Pons (tissue), 1 donor: ENCODE measurements at places on chromosomes 13 and 19.

GRCh38 chr13:44302940-44303575, 70.6 kb upstream of the SERP2 start:
- DNase-seq, result no peak

- no peak for DNase-seq
Measured at GRCh38 chr19:13008926-13009787, 13.9 kb downstream of the NFIX start.

DNA sequence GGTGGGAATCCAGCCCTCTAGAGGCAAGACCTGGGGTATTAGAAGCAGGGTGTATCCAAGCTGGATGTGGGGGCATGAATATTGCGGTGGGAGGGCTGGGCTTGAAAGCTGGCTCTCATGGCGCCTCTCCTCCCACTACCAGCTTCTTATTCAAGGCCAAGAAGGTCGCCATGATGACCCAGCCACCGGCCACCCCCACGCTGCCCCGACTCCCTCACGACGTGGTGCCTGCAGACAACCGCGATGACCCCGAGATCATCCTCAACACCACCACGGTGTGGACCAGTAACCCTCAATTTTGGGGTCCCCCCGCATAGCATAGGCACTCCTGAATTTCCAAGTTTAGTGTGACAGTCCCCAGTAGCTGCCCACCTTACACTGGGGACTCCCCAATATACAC, 41.7 kb downstream of the RYR1 start:
- DNase-seq, result no peak

DNA sequence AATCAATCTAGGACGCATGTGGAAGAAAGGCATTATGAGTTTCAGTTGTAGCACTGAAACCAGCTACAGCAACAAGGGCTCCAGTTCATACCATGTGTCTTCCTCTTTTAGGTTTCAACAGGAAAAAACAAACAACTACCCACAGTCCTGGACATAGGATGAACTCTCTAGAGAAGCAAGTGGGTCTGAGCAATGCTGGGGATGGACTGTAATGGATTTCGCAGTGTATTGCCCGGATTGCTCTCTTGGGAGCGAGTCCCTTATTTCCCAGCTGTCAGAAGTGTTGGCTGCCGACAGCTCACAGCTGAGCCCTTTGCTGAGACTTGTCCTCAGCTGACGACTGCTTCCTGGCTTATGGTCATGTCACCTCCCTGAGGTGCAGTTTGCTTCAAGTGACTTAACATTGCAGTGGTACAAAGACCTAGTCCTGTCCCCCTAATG, 12.1 kb upstream of the MYCBP2 start:
- peak; percentile 56 for DNase-seq

GRCh38 chr13:35768073-35768472, 291.6 kb upstream of the MAB21L1 start:
- no peak for DNase-seq

DNA sequence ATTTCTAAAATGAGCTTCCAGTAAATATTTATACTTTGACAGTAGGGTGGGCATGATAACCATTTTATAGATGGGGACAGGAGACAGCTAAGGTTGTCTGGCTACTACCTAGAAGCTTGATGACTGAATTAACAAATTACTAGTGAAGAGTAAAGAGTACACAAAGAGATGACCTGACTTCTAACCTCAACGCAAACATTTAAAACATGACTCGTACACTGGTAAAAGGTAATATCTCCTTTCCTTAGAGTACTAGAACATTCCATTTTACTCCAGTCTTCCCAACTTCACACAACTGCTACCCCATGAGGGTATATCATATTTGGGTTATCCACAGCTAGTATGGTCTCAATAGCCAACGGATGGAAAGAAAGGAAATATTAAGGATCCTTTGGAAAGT, 258.9 kb downstream of the FOXO1 start:
- no peak for DNase-seq

GRCh38 chr19:5046339-5047039, 77.6 kb downstream of the KDM4B start:
- no peak for DNase-seq

DNA sequence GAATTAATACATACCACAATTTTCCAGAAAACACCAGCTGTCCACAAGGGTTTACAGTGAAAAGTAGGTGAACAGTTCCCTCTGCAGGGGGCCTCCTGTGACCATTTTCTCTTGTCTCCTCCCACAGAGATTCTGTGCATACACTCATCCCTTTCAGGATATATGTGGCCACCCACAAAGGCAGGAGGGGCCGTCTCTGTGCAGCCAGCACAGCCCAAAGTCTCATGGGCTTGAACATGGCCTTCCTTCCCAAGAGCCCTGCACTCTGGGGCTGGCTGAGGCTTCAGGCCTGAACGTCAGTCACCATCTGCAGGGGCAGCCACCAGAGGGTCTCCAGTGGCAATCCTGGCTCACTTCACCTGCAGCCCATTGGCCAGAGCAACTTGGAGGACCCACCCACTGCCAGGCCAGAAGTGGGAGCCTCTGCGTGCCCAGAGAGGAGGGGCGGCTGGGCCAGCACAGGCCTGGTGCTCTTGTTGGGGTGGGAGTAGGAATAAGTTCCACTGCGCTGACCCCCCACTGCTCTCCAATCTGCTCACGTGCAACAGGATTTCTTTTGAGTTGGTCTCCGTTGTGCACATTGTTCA, 25.1 kb downstream of the TMEM161A start:
- no peak for DNase-seq

DNA sequence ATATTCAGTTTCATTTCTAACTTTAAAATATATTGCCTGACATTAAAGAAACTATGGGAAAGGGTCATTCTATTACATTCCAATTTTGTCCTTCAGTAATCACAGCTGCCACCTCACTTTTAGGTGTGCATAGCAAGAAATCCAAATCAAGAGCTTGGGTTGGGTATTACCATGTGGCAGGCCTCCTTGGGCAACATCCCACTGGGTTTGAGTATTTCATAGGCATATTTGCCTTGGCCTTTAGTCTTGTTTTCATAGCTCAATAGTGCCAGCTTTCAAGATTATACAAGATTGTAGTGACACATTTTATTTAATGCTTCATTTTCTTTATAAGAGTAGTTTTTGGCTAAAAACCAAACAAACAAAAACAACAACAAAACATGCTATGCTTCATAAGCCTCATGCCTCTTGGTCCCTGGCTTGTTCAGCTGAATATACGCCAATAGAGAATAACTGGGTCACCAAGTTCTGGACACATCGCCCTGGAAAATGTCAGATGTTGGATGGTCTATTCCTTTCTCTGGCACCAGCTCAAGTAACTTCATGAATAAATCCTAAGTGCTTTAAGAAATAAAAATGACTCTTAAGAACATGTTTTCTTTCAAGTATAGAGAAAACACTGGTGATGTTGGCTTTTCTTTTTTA, 167.4 kb upstream of the STARD13 start:
- DNase-seq, result peak; percentile 69

DNA sequence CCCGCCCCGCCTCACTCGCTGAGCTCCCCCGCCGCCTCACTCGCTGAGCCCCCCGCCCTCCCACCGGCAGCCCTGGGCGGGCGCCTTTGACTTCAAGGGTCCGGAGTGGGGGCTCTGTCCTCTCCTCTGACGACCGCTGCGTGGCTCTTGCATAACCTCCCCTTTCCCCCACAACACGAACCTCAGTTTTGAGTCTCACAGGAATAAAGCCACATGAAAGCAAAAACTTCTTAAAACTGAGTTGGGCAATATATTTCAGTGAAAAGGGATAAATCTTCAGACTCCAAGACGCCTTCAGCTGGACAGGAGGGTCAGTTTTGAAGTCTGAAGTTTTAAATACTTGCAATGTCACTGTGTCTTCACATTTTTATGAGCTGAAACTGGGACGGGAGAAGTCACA, 70.6 kb upstream of the C13orf46 start:
- DNase-seq, result no peak

GRCh38 chr19:10184636-10185035, 10.1 kb downstream of the DNMT1 start:
- no peak for DNase-seq

DNA sequence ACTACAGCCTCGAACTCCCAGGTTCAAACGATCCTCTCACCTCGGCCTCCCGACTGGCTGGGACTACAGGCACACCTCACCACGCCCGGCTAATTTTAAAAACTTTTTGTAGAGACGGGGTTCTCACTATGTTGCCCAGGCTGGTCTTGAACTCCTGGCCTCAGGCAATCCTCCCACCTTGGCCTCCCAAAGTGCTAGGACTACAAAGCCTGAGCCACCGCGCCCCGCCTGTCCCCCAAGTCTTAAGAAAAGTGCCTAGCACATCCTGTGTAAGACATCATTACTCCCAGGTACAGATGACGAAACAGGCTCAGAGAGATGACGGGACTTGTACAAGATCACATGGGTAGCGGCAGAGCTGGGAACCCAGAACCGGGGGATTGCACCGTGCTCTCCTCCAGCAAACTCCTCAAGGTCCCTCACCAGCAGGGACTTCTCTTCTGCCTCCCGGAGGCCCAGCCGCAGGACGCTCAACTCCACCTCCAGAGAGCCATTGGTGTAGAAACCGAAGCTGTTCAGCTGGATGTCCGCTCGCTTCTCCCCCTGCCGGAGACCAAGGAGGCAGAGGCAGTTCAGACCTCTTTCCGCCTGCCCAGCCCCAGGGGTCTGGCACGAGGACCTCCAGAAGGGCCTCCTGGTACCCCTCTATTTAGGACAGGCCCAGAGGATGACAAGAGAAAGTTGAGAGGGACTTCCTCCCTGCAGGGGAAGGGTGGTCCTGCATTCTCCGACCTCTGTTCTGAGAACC, 1.0 kb downstream of the GPR108 start:
- peak; percentile 77 for DNase-seq

DNA sequence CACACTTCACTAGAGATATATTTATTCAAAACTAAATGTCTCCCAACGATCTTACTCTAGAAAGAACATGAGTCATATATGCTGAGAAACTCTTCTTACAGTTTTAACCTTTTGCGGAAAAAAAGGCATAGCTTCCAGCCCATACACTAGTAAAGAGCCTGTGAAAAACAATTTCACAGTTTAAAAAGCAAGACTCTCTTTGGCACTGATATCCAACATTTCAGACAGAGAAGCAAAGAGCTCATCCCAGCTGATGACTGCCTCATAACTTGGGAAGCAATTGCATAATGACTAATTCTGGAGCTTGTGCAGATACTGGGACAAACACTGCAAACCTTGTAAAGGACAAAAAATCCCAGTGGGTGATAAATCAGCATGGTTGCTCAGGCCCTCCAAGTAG, 88.0 kb downstream of the ENOX1 start:
- DNase-seq, result peak; percentile 65

GRCh38 chr13:34587576-34587975, 354.5 kb upstream of the NBEA start:
- DNase-seq, result no peak

DNA sequence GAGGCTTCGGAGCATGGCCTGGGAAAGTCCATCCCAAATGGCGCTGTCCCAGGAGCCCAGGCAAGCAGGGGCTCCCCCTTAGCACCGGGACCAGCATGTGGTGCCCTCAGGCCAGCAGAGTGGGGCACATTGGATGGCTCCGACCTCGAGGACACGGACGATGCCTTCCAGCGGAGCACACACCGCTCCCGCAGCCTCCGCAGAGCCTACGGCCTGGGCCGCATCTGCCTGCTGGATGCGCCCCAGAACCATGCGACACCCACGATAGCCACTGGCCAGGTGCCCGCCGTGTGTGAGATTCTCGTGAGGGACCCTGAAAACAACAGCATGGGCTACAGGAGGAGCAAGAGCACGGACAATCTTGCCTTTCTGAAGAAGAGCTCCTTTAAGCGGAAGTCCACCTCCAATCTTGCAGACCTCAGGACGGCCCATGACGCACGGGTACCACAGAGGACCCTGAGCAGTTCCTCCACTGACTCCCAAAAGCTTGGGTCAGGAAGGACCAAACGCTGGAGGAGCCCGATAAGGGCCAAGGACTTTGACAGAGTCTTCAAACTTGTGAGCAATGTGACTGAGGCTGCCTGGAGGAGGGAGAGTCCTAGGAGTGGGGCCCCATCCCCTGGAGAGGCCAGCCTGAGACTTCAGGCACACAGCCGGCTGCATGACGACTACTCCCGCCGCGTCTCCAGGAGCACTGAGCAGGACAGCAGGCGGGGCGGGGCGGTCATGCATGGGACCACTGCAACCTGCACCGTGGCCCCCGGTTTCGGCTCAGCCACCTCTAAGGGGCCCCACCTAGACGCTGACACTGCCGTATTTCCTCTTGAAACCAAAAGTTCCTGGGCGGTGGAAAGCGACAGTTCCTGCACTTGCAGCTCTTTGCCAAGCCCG, 63.1 kb downstream of the SPATA13 start:
- DNase-seq, result no peak

DNA sequence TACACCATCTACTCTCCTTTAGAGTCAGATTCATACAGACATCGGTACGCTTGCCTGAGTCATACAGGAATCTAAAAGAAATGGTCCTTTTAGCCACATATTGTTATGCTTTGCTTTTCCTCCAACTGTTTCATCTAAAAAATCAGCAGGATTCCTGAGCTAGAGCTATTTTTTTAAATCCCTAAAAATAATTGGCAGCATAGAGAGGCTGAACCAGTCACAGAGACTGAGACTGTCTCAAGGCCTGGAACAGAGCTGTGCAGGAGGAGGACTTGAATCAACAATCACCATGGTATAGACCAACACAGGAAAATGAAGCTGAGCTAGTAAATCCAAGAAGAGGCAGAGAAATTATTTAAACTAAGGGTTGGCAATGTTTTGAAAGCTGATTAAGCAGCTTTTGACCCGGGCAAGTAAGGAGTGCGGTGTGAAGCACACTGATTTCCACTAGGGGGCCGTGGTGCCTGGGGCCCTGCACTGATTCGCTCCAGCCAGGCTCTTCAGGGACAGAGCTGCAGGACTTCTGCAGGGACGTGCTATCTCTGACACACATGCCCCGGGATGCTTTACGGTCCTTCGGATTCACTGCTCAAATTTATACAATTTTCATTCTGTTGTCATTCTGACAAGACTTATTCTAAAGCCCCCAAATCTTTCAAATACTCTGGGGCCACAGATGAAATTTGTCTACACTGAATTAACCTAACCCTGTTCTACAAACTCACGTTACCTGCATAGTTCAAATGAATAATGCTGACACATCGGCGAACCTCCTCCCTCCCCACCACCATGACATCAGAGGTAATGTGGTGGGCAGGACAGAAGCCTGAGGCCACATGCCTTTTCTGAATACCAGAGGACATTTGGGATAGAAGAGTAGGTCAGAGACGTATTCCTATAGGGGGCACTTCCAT, 87.6 kb upstream of the SLC15A1 start:
- DNase-seq, result peak; percentile 64

DNA sequence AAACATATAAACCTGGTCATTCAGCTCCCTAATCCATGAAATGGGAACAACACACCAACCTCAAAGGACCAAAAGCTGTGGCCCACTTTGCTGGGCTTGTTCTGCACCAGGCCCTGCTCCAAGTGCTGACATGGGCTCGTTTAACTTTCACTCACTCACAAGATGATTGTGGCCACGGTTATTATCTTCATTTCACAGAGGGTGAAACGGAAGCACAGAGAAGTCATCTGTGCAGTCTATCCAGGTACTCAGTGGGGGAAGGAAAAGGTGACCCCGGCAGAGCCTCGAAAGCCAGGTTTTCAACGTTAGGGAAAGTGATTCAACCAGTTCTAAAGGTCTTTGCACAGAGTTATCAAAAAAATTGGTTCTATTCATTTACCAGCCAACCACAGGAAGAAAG, 68.0 kb downstream of the CRYL1 start:
- DNase-seq, result no peak

GRCh38 chr19:47109541-47110375, 3.8 kb downstream of the ZC3H4 start:
- DNase-seq, result peak; percentile 81

- peak; percentile 54 for DNase-seq
Measured at GRCh38 chr13:49292742-49293486, 45.2 kb downstream of the CDADC1 start.
